ENCODE measurements at places on chromosomes 4 and X.

- no peak for DNase-seq
These were observed 18.5 kb downstream of the CNOT6L start for GRCh38 chr4:77800483-77801259.

- DNase-seq, result no peak
These were observed 465.4 kb downstream of the FAT4 start for GRCh38 chr4:125780164-125780563.

GRCh38 chr4:123167931-123168330, 228.7 kb upstream of the SPRY1 start:
- no peak for DNase-seq

DNA sequence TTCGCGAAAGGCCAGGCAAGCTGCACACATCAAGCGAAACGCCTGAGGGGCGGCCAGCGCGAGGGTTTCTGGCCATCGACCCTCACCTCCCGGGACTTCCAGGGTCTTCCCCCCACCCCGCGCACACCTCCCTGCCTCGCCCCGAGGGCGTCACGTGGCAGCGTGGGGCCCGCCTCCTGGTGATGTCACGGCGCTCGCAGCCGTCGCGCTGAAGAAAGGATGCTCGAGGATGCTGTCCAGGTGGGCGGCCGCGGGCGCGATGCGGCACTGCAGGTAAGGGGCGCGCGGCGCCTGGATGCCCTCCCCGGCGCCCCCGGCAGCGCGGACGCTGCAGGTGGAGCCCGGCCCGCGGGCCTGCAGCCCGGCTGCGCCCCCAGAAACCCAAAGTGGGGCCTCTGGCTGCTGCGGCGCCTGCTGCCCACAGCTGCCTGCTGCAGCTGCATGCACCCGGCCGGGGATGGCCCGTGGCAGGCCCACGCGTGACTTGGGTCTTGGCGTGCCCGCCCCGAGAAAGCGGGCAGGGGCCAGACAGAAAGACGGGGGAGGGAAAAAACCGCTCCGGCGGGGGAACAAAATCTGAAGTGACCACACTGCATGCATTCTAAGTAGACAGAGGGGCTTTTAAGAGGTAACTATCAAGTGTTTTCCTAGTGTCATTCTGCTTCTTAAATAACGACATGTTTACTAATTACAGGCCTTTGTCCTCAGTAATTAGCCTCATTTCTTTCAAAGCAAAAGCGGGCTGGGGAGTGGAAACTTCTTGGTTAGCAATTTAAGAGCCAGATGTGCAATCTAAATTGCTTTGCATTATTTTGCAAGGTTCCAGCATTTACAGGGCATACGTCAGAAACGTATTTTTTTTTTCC, 1.7 kb downstream of the CLCN4 start:
- peak; percentile 30 for DNase-seq

GRCh38 chrX:136031626-136032025, 46.4 kb downstream of the SLC9A6 start:
- no peak for DNase-seq

DNA sequence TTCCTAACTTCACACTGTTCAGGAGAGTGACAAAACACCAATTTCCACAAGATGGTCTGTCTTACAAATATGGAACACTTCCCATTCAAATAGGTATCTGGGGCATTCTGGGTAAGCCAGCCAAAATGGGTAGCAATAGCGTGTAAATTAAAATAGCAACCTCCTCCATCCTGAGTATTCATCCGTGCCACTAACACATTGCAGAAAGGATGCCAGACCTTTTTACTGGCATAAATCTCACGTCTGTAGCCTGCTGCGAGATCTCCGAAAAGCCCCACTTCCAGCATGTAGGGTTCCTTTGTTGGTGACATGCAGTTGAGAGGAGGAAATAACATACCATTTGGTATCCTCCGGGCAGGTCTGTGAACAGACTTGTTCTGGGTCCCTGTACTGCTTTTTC, 52.7 kb upstream of the RAI2 start:
- no peak for DNase-seq

GRCh38 chr4:52750819-52751486, at the start of gene ERVMER34-1:
Gene ERVMER34-1 (minus strand): TSS chr4:52751425. CDS start chr4:52745520, 5,905 bp downstream.
- DNase-seq, result no peak

GRCh38 chr4:73470728-73471127, 10.8 kb upstream of the AFM start:
- DNase-seq, result no peak

GRCh38 chr4:36337665-36338185, 56.3 kb downstream of the DTHD1 start:
- no peak for DNase-seq

GRCh38 chrX:21978346-21978745, 37.8 kb downstream of the SMS start:
- DNase-seq, result no peak

DNA sequence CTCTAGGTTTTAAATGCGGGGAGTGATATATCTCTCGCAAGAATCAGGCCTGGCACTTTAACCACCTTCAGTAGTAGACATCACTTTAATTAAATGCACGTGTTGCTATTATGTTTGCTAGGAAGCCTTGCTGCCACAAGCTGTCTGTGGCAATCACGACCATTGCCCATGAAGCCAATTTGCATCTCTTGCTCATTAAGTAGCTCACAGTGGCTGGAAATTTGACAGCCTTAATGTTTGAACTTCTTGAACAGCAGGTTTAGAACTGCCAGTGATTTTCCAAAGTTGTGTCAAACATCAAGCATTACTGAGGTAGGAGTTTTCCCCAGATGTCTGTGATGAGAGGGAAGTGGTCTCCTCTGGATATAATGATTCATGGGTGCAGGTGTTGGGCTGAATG, 642.3 kb upstream of the CPEB2 start:
- no peak for DNase-seq
